ENCODE measurements at places on chromosomes 11 and 22.

DNA sequence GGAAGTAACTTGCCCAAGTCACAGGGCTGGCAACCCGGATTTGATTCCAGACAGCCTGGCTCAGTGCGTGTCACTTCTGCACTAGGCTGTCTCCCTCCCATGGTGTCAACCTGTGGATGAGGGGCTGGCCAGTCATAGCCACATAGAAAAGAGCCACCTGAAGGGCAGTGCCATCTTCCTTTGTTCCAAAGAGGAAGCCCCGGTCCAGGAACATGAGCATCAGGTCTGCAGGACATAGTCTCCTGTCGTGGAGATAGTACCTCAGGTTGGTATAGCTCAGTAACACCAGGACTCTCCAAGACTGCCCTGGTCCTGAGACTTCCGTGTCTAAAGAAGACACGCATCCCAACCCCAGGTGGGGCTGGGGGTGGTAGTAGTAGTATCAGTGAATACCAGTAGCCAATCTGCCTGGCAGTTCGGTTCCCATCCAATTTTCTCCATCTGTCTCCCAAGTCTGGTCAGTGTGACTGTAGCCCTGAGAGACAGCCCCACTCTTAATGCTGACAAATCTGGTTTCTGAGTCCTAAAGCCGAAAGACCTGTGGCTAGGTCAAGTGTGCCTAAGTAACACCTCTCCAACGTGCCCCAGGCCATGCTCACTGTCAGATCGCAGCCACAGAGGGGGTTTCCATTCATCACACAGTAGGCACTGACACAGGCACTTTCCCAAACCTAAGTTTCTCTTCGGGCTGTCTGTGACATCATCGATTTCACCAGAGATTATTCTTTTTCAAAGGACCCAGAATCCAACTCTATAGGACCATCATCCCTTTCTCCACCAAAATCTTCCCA lies 33.1 kb downstream of the C11orf58 start:
- DNase-seq: no peak

DNA sequence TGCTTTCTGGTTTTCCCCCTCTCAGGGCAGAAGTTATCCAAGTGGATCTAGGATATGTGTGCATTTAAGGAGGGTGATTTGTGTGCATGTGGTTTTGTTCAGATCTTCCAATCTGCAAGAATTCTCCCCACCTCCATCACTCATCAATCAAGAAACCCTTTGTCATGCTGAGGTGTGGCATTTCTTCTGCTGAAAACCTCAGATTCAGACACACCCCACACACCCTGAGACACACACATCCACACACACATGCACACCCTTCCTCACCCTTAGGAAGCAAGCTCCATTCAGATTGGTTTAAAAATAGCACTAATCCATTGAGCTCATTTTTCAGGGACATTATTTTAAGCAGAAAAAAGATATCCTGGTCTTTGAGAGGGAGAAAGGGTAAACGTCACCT lies 106.1 kb upstream of the HSD17B12 start:
- DNase-seq: no peak

DNA sequence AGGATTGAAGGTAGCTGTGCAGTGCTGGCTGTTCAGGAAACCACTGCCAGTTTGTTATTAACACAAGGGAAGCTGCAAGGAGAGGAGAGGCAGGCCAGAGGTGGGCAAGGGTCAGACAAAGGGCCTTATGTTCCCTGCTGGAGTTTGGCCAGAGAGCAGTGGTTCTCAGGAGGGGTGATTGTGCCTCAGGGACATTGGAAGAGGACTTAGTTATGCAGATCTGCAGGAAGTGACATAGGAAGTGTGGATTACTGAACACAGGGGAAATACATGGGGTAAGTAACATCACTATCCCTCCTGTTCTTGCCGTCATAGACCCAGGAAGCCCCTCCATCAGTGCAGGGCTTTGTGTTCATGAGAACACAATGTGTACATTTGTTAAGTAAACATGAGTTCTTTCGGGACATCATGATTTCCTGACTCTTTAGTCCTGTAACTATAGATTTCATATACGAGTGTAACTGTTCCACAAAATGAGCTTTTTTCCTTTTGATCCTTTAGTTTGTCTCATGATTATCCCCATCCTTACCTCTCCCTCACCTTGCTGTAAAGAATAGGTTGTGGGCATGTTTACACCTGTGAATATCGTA lies 5.9 kb downstream of the SRRD start:
- no peak for DNase-seq

DNA sequence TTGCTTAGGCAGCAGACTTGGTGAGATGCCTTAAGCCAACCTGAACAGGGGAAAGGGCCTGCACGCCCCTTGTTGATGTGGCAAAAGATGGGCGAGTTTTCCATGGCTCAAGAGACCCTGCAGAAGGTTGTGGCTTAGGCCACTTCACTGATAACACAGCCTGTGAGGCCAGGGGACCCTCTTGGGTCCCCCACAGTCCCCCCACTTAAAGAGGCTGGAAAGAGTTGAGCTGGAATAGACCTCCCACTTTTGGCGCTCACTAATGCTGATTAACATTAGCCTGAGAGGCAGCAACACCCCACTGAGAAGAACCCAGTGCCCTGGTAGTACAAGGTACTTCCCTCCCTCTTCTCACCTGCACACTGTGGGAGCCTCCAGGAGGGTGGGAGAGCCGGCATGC lies 107.5 kb downstream of the TRIM29 start:
- DNase-seq: no peak

- DNase-seq: no peak
These were observed 14.7 kb downstream of the LAYN start for GRCh38 chr11:111555255-111555654.

GRCh38 chr11:76680518-76681425 lies 10.2 kb upstream of the LRRC32 start:
- DNase-seq: peak; percentile 81
